ENCODE measurements at places on chromosomes 3 and 15.

GRCh38 chr15:86036243-86036642 lies 43.4 kb upstream of the AGBL1 start:
- no peak overlapping the region for H3K4me3 ChIP-seq
- H3K36me3 ChIP-seq, result no peaks in the 10 kb centered on the region
- no peaks in the 10 kb centered on the region for H3K27me3 ChIP-seq
- no peak for DNase-seq

DNA sequence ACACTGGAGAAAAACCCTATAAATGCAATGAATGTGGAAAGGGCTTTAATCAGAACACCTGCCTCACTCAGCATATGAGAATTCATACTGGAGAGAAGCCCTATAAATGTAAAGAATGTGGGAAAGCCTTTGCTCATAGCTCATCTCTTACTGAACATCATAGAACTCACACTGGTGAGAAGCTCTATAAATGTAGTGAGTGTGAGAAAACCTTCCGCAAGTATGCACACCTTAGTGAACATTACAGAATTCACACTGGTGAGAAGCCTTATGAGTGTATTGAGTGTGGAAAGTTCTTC lies 7.4 kb upstream of the ZNF501 start:
- no peaks in the 10 kb centered on the region for H3K27me3 ChIP-seq
- no peak overlapping the region for H3K27ac ChIP-seq
- no peak for DNase-seq
- H3K4me3 ChIP-seq, result no peak overlapping the region
- H3K36me3 ChIP-seq, result peaks cover 4% of the 10 kb centered on the region

- no peaks in the 10 kb centered on the region for H3K36me3 ChIP-seq
- no peaks in the 10 kb centered on the region for H3K4me1 ChIP-seq
- peak; percentile 15 for DNase-seq
Measured at GRCh38 chr3:25033407-25034029, 394.5 kb upstream of the RARB start.

DNA sequence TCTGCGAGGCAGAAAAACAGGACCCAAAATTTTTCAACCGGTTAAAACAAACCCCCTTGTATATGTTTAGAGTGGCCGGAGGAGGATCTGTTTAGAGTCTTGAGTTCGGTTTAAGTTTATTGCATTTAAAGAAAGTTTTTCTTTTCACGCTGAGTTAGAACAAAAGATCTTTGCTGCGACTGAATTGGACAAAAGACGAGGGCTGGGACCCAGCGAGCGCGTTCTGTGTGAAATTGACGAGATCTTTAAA lies 9.8 kb downstream of the NR2F2 start:
- H3K4me1 ChIP-seq, result peaks cover 35% of the 10 kb centered on the region
- H3K4me3 ChIP-seq, result peak overlapping the region; percentile 92
- DNase-seq, result peak; percentile 27
- peaks cover 31% of the 10 kb centered on the region for H3K36me3 ChIP-seq
- no peaks in the 10 kb centered on the region for H3K27me3 ChIP-seq

- no peaks in the 10 kb centered on the region for H3K4me1 ChIP-seq
- no peak overlapping the region for H3K4me3 ChIP-seq
- H3K36me3 ChIP-seq, result no peaks in the 10 kb centered on the region
- H3K27me3 ChIP-seq, result peaks cover 16% of the 10 kb centered on the region
- DNase-seq, result no peak
- no peak overlapping the region for H3K27ac ChIP-seq
Measured at GRCh38 chr3:69567023-69567709, 172.1 kb upstream of the MITF start.

DNA sequence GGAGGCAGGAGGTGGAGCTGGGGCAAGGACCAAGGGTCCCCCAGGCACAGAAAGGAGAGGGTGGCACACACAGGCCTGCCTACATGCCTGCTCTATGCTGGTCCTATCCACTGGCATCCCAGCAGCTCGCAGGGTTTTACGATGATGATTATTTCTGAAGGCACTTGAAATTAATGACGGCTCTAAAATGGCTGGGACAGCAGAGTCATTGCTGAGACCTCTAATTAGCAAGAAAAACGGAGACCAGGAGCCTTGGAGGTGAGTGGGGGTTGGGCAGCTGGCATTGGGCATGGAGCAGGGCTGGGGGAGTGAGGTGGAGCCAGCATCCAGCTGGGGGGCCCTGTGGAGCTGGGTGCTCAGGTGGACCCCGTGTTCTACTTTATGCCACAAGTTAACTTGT lies 3.5 kb upstream of the LINGO1 start:
- H3K27ac ChIP-seq, result no peak overlapping the region
- H3K4me1 ChIP-seq, result peaks cover 3% of the 10 kb centered on the region
- no peaks in the 10 kb centered on the region for H3K36me3 ChIP-seq
- no peak for DNase-seq

DNA sequence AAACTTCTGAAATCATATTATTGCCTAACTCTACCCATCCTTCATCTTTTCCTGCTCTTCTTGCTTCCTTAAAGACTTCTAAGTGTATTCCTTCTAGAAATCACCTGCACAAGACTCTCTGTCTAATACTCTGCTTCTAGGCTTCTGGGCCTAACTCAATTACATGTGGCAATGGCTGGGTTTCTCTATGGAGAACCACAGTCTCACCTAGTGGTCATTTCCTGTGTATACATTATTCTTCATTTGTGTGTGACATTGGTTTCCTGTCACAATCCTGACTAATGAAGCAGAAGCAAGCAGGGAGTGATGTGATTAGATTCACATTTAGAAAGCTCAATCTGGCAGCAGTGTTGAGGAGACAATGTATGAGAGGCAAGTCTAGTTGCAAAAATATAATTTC lies 16.9 kb upstream of the CLDN1 start:
- H3K4me1 ChIP-seq, result peaks cover 21% of the 10 kb centered on the region
- peak; percentile 72 for DNase-seq
- no peak overlapping the region for H3K4me3 ChIP-seq
- H3K27me3 ChIP-seq, result no peaks in the 10 kb centered on the region
- H3K36me3 ChIP-seq, result no peaks in the 10 kb centered on the region
- H3K27ac ChIP-seq, result peak overlapping the region; percentile 70

GRCh38 chr3:74053970-74054516 lies 429.3 kb upstream of the PDZRN3 start:
- H3K36me3 ChIP-seq, result no peaks in the 10 kb centered on the region
- no peak overlapping the region for H3K4me3 ChIP-seq
- H3K27me3 ChIP-seq, result no peaks in the 10 kb centered on the region
- H3K4me1 ChIP-seq, result no peaks in the 10 kb centered on the region

GRCh38 chr15:64016257-64016656 lies 30.0 kb downstream of the DAPK2 start:
- no peaks in the 10 kb centered on the region for H3K4me1 ChIP-seq

GRCh38 chr15:72785841-72786240 lies 2.3 kb upstream of the ADPGK start:
- H3K36me3 ChIP-seq, result no peaks in the 10 kb centered on the region
- no peak for DNase-seq
- no peak overlapping the region for H3K4me3 ChIP-seq
- peaks cover 19% of the 10 kb centered on the region for H3K27me3 ChIP-seq

- no peaks in the 10 kb centered on the region for H3K36me3 ChIP-seq
- H3K4me3 ChIP-seq, result no peak overlapping the region
- DNase-seq, result peak; percentile 6
- no peaks in the 10 kb centered on the region for H3K4me1 ChIP-seq
- no peaks in the 10 kb centered on the region for H3K27me3 ChIP-seq
- H3K27ac ChIP-seq, result no peak overlapping the region
Measured at GRCh38 chr15:40192942-40193341, 32.1 kb downstream of the BUB1B start.

GRCh38 chr15:100818927-100819326 lies 60.7 kb upstream of the ALDH1A3 start:
- peaks cover 2% of the 10 kb centered on the region for H3K27me3 ChIP-seq
- no peak for DNase-seq
- H3K27ac ChIP-seq, result no peak overlapping the region
- H3K4me3 ChIP-seq, result no peak overlapping the region
- H3K4me1 ChIP-seq, result no peaks in the 10 kb centered on the region

DNA sequence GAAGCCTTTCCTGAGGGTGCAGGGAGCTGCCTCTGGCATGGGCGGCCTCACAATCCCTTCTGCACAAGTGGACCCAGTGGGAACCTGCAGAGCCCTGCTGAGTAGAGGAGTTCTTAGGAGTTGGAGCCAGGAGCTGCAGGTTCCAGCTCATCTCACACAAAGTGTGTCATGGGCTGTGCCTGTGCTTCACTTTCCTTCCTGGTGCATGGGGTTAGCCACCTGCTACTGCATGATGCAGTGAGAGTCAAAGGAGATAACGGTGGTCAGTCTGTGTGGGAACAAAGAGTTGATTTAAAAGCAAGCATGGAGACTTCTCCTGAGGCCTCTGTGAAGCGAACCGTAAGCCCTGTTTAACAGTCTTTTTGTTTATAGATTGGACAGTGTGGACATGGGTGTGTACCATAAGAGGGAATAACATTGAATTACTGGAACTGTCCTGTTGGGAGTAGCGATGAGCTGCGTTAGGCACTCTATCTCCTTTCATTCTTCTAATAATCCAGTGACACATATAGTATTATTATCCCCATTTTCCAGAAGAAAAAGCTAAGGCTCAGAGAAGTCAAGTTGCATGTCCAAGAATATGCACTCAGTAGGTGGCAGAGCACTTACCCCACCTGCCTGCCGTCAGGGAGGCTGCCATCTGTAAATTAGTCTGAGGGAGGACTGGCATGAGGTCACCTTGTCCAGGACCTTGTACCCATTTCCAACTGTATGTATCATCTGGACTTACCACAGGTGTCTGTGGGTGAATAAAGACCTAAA lies 68.7 kb upstream of the PRR23C start:
- no peak overlapping the region for H3K27ac ChIP-seq
- H3K4me1 ChIP-seq, result no peaks in the 10 kb centered on the region
- no peak overlapping the region for H3K4me3 ChIP-seq
- H3K27me3 ChIP-seq, result no peaks in the 10 kb centered on the region

- no peak overlapping the region for H3K4me3 ChIP-seq
- H3K27ac ChIP-seq, result no peak overlapping the region
- H3K36me3 ChIP-seq, result no peaks in the 10 kb centered on the region
- no peaks in the 10 kb centered on the region for H3K27me3 ChIP-seq
- H3K4me1 ChIP-seq, result no peaks in the 10 kb centered on the region
Measured at GRCh38 chr15:59491062-59491461, 53.1 kb downstream of the FAM81A start.

DNA sequence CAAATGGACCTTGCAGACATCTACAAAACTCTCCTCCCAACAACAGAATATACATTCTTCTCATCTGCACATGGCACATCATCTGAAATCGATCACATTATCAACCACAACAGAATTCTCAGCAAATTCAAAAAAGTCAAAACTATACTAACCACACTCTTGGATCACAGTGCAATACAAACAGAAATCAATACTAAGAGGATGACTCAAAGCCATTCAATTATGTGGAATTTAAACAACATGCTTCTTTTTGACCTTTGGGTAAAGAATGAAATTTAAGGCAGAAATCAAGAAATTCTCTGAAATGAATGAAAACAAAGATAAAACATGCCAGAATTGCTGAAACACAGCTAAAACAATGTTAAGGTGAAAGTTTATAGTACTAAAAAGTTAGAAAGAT lies 358.1 kb downstream of the NSUN3 start:
- no peaks in the 10 kb centered on the region for H3K36me3 ChIP-seq
- no peak overlapping the region for H3K27ac ChIP-seq
- H3K4me1 ChIP-seq, result no peaks in the 10 kb centered on the region
- H3K4me3 ChIP-seq, result no peak overlapping the region
- H3K27me3 ChIP-seq, result no peaks in the 10 kb centered on the region

- no peaks in the 10 kb centered on the region for H3K27me3 ChIP-seq
- H3K4me1 ChIP-seq, result no peaks in the 10 kb centered on the region
- no peak for DNase-seq
- no peaks in the 10 kb centered on the region for H3K36me3 ChIP-seq
- no peak overlapping the region for H3K27ac ChIP-seq
Measured at GRCh38 chr15:46460431-46461094, 825.7 kb downstream of the SQOR start.

GRCh38 chr3:139227827-139228226 lies 116.0 kb upstream of the MRPS22 start:
- H3K36me3 ChIP-seq, result no peaks in the 10 kb centered on the region
- H3K27ac ChIP-seq, result no peak overlapping the region
- H3K4me3 ChIP-seq, result no peak overlapping the region
- no peak for DNase-seq

DNA sequence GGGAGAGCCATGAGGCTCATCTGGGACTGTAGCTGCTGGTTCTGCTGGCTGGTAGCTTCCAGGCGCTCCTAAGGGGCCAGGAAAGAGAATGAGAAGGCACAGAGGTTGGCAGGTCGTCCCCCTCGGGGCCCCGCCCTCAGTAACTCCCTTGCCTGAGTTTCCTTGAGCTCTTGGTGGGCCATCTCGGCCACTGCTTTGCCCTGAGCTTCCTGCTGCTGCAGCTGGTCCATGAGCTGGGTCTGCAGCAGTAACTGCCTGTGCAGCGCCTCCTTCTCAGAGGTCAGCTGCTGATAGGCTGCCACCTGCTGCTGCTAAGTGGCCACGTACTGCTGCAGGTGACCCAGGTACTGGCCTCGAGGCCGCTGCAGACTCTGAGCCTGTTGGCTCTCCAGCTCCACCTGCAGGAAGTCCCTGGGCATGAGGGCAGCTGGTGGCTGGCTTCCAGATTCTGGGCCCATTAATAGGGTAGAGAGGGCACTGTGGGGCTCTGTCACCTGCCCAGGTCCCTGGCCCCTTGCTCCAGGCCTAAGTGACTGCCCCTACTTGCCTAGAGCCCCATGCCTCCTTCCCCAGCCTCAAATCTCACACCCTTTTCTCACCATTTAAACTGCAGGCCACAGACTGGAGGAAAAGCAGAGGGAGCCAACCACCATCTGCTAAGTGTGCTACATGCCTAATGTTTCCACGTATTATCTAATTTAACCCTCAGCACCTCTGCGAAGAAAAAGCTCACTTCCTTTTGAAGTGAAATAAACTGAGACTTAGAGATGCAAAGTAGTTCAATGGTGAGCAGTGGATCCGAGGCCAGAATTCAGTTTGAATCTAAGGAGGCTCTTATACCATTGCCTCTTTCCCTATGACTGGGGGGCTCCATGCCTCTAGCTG lies 10.8 kb upstream of the VPS33B start:
- no peak overlapping the region for H3K27ac ChIP-seq
- no peaks in the 10 kb centered on the region for H3K4me1 ChIP-seq
- H3K36me3 ChIP-seq, result no peaks in the 10 kb centered on the region

DNA sequence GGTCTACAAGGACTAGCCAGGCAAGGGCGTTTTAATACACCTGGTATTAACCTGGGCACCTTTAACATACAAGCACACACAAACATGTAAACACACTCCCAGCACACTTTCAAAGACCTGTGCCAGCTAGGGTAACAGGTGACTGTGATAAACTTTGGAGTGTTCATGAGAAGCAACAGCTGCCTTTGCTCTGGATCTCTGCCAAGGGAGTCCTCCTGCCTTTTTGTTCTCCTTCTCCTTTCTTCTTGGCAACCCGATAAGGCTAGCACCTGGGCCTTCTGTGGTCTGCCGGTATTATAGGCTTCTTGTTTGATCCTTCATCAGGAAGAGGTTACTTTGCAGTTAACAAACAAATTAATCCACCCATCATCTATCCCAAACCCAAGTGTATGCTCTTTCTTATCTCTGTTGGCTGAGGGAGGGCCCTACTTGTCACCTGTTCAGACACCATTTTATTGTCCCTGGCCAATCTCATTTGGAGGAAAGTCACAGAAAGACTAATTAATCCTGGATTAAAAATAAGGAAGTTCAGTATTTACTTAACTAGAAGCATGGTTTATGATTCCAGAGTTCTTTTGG lies at the start of gene RETNLB:
TSS of gene RETNLB (minus strand) at position 7 of the 579 bp plus-strand sequence. CDS start 225 bp downstream, outside the sequence.
- H3K4me3 ChIP-seq, result no peak within 1 kb of the TSS
- H3K27me3 ChIP-seq, result no peaks in the 10 kb centered on the region
- H3K27ac ChIP-seq, result no peak within 1 kb of the TSS
- no peaks in the 10 kb centered on the region for H3K36me3 ChIP-seq

GRCh38 chr3:50609071-50609762 lies 2.4 kb downstream of the CISH start:
- H3K4me1 ChIP-seq, result peaks cover 14% of the 10 kb centered on the region
- H3K27me3 ChIP-seq, result no peaks in the 10 kb centered on the region
- no peak overlapping the region for H3K27ac ChIP-seq

GRCh38 chr15:72758182-72758581 lies 25.4 kb downstream of the ADPGK start:
- H3K36me3 ChIP-seq, result no peaks in the 10 kb centered on the region
- peak; percentile 68 for DNase-seq
- no peaks in the 10 kb centered on the region for H3K27me3 ChIP-seq
- H3K27ac ChIP-seq, result peak overlapping the region; percentile 67
